ENCODE measurements at places on chromosomes 4 and X.

DNA sequence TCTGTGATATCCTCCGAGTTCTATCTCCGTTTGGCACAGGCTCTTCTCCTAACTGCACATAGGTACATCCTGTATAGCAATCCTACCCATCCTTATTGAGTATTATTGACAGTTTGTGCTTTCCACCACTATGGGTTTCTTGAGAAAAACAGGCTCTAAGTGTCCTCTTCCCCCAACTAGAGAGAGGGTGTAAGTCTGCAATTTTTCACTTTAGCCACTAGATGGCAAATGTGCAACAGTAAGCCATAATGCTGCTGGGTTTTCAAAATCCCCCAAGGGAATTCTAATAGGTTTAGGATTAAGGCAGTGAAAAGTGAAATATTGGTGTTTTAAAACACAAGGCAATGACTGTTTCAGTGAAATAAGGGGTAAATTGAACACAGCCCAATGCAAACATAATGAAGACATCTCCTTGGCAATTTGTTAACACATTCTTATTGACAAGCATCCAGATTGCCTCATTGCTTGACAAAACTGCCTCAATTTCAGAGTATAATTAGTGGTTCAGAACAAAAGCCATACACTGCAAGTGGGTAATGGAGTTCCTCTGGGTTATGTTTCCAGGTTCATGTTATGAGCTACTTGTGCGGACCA is 239.0 kb upstream of the HTR2C start:
- no peak for DNase-seq

DNA sequence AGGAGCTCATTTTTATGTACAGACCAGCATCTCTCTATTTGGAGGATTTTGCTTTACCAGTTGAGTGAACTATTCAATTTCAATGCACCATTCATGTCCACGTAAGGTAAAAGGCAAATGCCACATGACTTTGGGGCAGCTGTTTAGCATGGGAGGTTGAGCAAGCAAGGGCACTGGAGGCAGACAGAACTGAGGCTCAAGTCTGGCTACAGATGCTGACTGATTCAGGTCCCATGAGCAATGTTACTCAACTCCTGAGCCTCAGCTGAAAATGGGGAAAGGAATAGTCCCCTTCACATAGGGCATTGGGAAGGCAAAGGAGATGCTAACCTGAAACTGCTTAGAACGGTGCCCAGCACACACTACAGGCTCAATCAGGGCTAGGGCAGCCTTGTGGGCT is 93.0 kb upstream of the MTM1 start:
- DNase-seq: no peak

DNA sequence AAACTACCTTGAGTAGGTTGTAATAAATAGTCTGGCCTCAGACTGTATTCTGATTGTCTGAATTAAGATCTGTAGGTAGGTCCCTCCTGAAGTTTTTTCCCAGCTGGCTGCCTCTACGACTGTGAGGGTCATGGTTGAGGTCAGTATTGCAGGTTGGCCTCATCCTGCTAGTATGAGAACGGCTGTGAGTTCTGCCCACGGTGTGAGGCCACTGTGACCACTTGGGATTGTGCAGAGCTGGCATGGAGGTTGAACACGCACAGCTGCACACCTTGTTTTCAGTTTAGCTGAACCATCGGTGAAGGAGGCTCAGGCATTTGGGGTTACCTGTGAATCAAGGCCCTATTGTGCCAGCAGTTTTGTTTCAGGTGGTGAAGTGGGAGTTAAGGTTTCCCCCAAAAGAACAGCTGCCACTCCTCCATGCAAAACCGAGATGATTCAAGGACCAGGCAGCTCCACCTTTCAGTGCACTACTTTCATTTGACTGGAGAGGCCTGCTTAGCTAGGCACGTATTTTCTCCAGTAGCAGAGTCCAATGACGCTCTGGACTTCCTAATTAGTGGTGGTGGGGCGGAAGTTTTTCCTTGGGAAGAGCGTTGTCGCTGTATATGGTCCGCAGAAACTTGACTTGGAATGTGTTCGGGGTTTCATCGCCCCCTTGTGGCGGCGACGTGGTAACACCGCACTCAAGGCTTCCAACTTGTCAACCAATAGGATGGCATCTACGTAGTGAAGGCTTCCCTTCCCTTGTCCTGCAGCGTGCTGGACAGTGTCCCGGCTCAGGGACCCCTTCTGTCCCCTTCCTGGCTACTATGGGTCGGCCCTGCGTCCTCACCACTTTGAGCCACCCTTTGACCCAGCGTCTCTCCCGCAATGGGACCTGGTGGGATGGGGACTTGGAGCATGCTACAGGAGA is 13.8 kb downstream of the CMC4 start:
- DNase-seq: no peak

- no peak for DNase-seq
These were observed 1778.2 kb upstream of the PCDH10 start for GRCh38 chr4:131370846-131371245.

- no peak for DNase-seq
These were observed 56.7 kb downstream of the STOX2 start for GRCh38 chr4:183961795-183962194.

DNA sequence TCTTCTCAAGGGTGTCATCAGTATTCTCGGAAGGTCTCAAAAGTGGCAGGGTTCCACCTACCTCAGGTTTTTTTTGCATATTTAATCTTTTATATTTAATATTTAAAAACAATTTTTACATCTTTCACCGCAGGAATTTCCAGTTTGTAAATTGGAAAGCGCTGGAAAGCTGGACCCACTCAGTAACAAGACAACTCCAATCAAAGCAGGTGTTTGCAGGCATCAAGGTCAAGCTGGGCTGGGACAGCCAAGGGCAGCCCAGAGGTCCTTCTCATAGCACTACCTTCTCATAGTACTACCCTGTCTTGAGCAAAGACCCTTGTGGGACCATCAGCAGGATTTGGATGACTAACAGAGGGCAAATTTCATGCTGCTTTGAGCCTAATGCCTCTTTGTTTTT is 160.1 kb downstream of the TET2 start:
- no peak for DNase-seq

DNA sequence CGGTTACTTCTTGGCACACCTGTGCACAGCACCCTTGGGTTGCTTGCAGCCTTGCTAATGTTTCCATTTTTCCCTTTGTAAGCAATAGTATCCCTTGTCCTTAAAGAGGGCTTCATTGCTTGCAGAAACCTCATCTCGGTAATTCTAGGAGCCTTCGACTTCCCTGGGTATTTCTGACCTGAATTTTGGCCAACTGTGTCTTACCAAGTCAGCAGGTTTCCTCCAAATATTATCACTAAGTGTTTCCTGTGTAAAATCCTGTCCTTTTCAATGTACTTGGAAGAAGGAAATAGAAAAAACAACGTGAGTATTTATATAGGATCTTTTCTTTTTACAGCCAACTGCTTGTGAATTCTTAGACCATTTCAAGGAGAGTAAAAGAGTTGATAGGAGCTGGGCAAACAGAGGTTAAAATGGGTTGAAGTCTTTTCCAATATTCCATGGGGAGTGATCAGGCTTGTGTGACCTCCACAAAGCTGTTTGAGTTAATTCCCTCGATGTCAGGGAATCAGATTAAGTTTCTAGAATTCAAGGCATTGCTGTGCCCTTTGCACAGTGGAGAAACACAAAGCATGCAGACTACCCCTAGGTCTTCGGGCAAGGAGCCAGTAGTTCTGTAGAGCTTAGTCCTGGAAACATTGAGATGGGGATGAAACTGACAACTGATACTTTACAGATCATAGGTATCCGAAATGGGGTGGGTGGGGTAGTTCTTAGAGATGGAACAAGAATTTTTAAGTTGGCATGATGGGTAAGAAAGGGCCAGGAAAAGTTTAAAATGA is 209.9 kb downstream of the CPE start:
- no peak for DNase-seq

DNA sequence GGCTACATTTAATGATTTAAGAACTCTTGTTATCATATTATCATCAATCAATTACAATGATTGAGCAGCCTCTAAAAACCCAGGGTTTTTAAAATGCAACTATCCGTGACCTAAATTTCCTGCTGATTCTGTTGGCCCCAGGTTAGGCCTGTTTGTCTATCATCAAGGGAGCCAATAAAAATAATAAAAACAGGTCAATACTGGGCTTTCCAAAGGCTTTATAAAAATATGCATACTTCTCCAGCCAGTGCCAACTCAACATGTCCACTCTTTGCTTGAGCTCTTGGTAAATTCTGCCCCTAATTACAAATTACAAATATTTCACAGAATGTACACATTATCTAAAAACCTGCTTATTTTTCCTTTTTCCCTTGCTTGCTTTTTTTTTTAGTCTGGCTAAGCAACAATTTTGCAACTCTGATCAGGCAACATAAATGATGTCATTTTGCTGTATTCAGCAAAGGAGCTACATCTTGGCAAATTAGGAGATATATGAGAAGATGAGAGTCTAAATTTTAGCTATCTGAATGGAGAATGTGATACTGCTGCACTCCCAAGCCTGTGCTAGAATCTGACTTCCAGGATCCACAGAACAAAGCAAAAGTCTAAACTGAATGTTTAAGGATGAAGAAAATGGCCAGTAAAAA is 204.0 kb downstream of the SCFD2 start:
- DNase-seq: no peak

DNA sequence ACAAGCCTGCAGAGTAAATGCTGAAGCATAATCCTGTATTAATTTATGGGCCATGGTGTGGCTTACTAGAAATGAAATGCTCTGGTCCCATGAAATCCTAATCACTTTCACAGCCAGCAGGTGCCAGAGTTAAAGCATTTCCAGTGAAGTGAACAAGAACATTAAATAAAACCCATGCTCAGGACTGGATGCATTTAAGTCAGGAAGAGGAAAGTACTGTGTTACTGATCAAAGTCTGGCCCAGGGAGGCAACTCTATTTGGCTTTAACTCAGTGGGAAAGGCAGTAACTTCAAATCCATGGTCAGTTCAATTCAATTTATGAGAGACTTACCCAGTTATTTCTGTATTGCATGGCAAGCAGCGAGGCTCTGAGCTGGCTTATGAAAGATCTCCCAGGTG is 29.2 kb downstream of the AGA start:
- no peak for DNase-seq

DNA sequence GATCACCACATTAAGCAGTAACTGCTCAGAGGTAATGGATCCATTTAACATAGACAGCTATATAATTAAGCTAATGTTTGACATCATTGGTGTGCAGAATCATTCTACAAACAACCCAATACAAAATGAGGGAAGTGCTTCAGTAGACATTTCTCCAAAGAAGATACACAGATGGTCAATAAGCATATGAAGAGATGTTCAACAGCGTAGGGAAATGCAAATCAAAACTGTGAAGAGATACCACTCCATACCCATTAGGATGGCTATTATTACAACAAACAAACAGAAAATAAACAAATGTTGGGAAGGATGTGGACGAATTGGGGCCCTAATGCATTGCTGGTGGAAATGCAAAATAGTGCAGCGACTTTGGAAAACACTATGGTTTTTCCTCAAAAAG is 294.6 kb downstream of the ANK2 start:
- DNase-seq: no peak

DNA sequence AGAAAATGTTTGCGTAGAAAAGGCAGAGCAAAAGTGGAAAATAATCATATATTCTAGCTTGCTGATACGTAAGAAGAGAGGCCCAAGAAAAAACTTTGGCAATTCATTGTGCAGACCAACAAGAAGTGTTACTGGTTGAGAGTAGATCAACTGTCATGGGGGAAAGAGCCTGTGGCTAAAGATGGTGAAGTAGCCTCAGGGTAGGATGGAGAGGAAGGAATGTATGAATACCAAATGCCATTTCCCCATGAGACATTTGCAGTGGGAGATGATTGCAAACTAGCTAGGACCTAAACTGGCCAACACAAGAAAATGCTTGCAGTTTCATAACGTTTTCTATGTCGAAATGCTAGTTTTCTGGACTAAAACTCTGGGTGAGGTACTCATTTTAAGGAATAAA is 47.7 kb upstream of the ADGRL3 start:
- DNase-seq: no peak

DNA sequence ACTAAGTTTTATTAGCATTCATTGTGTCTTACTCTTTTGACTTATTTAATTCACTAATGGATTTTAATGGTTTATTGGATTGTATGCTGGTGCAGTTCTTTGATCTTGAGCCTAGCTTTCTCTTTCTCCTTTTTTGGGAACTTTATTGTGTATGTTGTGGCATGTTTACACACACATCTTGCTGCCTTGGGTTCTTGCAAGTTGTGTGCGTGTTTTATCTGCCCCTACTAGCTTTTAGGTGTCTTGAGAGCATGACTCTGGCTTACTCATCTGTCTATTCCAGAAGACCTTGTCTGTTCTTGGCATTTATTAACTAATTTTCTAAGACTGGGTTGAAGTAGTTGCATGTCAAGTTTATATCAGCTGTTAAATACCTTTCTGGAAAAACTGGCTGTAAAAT is 2.7 kb downstream of the TMEM165 start:
- DNase-seq: no peak

GRCh38 chr4:137421796-137422195 is 110.5 kb downstream of the PCDH18 start:
- DNase-seq: no peak

GRCh38 chr4:139808808-139809756 is 143.5 kb downstream of the MGST2 start:
- no peak for DNase-seq

- no peak for DNase-seq
These were observed 76.1 kb downstream of the CHST7 start for GRCh38 chrX:46649421-46650260.

DNA sequence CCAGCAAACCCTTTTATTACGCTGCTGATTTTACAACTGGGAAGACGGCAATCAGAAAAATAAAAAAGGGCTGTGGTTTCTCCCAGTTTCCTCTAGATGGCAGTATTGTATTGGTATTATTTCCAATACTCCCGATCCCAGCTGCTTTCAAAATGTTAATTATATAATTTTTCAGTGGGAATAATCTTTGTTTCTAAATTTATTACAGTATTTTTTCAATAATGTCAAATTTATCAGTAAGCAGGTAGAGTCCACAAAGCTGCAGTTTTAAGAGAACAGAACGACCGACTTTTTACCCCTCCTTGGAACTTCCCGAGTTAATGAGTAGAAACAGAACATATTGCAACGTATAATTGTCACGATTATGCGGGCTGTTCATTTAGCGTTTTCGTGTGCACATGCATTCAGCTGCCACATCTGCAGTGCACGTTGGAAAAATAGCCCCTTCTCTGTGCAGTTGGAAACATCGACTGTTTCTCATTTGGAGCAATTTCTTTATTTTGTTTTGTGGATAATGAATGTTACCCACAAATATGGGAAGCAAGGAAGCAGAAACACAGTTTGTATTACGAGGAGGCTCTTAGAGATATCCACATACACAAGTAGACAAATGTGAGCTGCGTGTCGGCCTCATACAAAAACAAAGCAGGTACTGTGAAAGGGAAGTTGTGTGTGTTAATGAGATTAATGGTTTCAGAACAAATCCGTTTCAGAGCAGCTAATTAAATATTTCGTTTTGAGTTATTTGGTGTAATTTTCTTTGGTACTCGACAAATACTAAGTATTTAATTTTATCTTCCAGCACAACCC is 188.0 kb downstream of the STIM2 start:
- no peak for DNase-seq

DNA sequence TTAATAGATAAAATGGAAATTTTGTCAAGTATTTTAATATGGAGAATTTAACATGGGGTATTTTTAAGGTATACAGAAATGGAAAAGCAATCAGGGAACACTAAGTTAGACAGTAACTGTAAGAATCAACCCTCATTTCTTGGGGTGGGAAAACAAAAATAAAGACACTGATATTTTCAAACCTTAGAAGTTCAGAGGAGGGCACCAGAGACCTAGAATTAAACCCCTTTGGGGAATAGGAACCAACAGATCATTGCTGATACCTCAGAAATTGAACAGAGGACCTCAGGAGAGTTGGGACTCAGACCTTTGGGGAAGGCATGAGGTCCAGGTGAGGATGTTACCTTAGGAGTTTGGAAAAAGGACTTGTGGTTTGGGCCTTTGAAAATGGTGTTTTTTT is 435.6 kb downstream of the TMA16 start:
- no peak for DNase-seq

All from stimulated activated CD8-positive, alpha-beta memory T cell treated with anti-CD3 and anti-CD28 coated beads, Interleukin-4, amount 100 ng/mL, for 4 hours (primary cell).